Esophagus squamous epithelium (tissue), 5 donors: ENCODE measurements at places on chromosomes 5 and 9.

DNA sequence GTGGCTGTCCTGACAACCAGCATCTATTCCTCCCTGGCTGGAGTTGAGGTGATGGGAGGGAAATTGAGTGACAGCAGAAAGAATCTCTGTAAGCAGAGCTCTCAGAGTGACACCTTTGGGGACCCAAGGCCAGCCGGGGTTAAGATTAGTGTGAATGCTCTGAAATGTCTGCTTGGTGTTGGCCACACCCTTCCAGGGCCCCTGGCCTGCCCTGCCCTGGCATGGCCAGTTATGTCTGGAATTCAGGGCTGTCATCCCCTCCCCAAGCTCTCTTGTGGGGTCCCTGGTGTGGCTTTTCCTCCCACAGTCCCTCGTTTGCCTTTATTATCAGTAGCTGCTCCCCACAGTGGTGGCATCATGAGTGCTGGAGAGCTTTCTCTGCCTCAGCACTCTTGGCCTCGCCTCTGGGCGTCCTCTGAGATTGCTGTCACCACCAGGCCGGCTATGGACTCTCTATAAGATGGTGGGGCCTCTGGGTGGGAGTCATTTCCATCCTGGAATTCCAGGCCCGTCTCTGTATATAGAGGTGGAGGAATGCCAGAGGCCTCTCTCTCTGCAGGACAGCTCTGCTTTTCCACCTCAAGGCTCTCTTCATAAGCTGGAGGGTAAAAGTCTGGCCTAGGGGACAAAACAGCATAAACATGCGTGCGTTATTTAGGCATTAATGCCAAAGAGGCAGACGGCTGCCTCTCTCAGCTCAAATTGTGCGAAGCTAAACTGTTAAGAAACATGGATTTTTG is 3.6 kb downstream of the TMEM252 start:
- DNase-seq: no peak

DNA sequence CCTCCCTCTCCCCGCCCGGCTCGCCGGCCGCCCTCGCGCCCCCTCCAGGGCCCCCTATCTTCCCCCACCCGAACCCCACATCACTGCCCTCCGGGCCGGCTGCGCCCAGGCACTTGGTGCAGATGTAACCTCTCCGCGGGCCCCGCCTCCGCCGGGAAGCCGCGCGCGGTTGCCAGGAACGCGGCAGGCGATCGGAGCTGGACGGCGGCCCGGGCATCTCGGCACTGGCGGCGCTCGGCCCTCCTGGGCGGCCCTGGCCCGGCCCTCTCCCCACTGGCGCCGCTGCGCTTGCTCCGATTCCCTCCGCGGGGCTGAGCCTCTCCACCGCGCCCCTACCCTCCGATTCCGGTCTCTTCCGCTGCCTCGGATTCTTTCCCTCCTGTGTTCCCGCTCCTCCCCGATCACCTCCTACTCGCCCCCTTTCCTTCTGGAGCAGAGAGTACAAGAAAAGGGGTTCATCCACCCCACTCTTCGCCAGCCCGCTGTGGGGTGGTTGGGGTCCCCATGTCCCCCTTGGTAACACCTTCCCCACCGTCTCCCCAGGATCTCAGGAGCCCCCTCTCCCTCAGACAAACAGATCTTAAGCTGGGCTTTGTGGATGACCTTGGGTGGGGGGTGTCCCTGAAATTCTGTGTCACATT is 70.6 kb downstream of the C9orf50 start:
- DNase-seq: no peak

DNA sequence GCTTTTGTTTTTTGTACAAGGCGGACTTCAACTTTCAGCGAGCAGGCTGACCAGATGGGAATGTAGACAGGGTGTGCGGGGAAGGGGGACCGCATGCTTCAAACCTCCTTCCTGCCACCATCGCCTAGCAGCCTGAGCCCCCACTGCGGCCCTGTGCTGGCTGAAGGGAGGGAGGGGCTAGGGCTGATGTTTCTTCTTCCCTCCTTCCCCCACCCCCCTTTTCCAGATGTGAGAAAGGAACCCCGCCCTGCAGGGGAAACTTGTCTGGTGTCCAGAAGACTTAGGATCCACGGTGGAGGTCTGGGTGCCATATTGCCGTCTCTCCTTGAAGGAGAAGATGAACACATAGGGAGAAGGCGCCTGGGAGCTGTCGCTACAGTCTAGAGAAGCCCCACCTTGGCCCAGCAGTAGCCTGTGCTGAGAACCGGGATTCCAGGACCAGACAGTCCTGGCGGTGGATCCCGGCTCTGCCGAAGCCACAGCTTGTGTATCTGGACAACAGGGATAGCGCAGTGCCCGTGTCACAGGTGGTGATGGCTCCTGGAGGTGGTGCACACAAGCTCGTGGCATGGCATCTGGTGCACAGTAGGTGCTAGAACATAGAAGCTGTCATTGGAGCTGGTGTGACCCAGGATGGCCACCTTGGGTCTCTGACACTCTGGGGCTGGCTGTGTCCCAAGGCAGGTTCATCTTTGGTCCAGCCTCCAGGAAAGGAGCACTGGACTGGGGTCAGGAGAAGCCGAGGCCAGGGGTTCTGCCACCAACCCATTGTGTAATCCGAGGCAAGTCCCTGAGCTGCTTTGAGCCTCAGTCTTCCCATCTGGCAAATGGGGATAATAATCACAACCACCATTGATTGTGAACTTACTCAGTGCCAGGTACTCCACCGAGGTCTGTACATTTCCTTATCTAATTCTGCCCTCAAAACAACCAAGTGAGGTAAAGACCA is 205.6 kb downstream of the C9orf50 start:
- DNase-seq: no peak

GRCh38 chr5:67366691-67367395 is 170.2 kb upstream of the CD180 start:
- no peak for DNase-seq

- no peak for DNase-seq
These were observed 18.3 kb upstream of the NEK6 start for GRCh38 chr9:124239249-124240073.

DNA sequence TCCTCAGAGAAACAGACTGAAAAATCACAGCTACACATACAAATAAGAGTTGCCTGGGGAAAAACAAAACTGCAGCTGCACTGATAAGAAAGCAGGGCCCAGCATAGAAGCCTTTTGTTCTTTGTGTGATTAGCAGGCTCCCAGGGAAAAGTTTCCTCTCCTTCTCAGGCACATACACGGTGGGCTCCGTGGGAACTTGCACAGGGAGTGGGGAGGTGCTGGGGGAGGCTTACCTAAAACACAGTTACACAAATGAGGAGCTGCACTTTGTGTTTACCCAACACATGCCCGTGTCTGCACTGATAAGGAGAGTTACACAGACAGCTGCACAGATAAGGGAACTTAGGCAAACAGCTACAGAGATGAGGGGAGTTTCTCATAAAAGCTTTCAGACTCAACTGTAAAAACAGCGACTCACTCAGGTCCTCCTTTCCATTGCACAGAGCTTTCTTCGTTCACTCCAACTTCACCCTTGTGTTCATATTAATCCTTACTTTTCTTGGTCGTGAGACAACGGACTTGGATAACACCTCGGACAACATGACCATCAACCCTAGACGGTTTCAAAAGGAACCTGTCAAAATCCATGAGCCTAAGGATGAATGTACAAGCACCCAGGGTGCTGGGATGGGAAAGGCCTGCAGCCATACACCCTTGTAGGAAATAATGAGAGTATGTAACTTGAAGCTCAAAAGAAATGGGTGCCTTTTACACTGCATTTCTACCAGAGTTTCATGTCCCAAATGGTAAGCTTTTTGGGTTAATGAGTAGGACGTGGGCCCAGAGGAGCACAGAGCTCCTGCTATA is 50.8 kb downstream of the SERINC5 start:
- DNase-seq: no peak

DNA sequence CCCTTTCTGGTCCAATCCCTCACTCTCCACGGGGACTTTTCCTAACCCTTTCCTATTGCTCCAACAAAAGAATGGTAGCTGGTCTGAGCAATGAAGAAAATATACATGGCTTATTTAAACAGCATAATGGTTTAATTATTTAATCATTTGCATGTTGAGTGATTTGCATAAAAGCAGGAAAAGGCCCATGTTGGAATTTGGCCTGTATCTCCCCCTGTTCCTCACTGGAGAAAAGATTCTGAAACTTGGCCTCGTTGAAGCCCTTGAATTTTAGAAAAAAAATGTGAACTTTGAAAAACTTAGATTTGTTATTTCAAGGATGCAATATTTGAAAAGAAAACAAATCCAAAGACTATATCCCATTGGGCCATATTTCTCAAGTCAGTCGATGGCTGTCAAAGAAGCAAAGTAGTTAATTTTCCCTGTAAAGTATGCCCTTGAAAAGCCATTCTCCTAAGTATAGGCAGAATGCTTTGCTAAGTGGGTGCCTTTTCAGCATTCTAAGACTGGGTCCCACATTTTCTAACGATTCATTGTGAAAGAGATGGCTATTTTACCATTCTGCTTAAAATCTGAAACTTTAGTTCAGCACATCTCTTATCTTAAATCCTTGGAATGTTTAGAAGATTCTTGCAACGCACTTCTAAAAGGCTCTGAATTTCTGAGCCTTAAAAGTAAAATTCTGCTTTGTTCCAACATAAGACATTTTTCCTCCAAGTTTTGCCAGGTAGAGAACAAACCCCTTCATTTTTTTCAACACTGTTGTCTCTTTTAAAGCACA is 428.8 kb downstream of the ARHGEF28 start:
- DNase-seq: no peak

- DNase-seq: no peak
These were observed 142.7 kb downstream of the MLLT3 start for GRCh38 chr9:20479419-20480155.

DNA sequence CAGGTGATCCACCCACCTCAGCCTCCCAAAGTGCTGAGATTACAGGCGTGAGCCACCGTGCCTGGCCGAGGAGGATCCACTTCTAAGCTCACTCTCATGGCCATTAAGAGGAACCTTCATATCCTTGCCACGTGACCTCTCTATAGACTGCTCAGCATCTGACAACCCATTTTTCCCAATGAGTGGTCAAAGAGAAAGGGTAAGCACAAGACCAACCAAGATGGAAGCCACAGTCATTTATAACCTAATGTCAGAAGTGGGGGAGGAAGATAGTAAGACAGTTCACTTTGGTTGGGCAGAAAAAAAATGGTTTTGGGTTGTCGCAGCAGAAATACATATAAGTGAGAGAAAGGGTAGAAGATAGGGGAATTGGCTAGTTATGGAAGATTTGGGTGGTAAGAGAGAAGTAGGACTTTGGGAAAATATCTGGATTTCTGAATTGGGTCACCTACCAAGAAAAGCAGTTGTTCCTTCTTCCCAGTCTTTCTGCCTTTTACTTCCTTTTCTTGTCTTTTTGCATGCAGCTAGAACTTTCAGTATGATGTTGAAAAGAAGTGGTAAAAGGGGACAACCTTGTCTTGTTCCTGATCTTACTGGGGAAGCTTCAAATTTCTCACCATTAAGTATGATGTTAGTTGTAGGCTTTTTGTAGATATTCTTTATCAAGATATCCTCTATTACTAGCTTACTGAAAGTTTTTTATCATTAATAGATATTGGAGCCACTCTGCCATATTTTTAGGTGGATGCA is 15.6 kb downstream of the SNX2 start:
- DNase-seq: no peak

GRCh38 chr9:92760494-92760893 is 4.1 kb downstream of the BICD2 start:
- DNase-seq: no peak

- DNase-seq: no peak
These were observed 460.8 kb upstream of the SMARCA2 start for GRCh38 chr9:1554081-1555035.

GRCh38 chr9:69223605-69224004 is 49.5 kb downstream of the TJP2 start:
- no peak for DNase-seq

GRCh38 chr5:108382784-108383330 is 959 bp upstream of the FBXL17 start:
- DNase-seq: no peak

DNA sequence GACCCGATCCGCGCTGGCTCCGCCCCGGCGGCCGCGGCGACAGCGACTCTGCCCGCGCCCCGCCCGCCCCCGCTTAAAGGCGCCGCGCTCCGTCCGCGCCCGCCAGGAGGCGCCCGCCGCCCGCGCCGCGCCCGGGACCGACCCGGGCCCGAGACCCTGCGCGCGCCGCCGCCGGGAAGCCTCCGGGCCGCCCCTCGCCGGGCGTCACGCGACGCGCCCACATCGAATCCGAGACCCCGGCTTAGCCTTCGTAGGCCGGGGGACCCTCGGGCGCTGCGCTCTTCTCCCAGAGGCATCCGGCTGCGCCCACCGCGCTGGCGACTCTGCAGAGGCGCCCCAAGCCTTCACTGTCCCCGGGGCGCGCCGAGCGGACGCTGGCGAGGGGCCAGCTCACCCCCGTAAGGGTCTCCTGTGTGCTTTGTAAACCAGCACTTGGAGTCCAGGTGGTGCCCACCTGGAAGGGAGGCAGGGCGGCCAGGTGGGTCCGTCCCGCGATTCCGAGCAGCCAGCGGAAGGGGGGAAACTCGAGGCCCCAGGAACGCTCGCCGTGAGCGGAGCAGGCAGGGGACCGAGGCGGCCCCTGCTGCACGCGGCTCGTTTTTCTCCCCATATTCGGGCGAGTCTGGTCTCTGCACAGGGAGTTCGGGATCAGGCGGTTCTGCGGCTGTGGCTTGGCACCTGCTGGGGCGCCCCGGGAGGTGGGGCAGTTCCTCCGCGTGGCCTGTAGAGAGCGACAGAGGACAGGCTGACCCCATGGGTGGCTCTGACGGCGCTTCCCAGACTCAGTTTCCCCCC is 423 bp upstream of the ABCA2 start:
- no peak for DNase-seq

GRCh38 chr5:28523888-28524635 is 1485.7 kb upstream of the CDH9 start:
- no peak for DNase-seq

DNA sequence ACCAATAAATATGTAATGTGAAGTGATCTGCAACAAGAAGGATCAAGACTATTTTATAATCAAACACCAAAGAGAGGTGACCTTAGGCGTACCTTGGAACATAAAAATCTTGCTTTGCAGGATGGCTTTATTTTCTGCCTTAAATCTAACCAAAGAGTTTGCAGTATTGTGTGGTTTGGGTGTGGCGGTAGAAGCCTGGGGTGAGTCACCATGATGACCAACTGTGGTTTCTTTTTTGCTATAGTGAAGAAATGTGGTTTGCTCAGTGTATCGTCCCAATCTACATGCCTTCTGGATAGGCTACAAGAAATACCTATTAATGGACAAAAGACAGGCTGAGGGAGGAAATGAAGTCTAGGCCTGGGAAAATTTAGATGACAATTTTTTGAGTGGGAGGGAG is 5.1 kb upstream of the CAST start:
- no peak for DNase-seq

DNA sequence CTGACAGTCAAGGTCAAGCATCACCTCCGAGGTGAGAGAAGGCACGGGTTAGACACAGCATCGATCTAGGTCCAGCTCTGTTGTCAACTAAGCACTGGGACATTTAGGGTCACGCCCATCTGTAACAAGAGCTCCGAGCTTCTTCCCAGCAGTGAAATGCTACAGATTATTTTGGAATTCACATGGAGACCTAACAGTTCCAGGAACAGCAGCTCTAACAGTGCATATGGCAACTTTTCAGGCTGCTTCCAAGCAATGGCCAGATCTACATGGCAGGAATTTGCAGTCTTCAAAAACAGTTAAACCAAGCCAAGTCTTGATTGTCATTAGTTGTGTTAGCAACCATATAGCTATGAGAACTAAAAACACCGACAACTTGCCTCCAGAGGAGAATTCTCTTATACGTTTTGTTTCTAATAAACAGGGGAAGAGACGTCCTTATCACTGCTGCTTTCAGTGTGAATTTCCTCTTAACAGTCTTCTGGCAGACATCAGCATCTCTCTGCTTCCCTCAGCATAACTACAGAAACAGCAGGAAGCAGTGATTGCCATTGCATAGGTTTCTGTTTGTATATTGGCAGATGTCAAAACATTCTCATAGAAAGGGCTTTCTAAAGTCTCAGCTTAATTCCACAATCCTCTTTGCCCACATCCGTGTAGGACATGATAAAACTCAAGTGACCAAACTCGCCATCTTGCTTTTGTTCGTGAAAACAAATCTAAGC is 242.1 kb upstream of the DAPK1 start:
- no peak for DNase-seq
